ENCODE measurements at places on chromosomes 6 and 20.

DNA sequence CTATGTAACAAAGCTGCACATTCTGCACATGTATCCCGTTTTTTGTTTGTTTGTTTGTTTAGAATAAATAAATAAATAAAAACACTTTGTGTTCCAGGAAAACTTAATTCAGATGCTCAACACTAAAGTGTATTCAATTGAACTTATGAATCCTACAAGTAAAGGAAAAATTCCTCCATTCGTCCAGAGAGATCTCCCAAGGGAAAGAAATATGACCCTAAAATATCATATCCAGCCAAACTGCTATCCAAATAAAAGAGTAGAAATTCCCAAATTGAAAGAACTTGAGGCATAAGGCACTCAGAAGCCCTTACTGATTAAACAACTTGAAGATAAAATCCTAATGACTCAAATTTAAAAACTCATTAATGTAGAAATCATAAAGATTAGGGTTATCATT is 90.4 kb downstream of the MOXD1 start:
- DNase-seq: no peak

- no peak for DNase-seq
These were observed 18.4 kb downstream of the TP53RK start for GRCh38 chr20:46670585-46671584.

GRCh38 chr6:126199466-126199865 is 140.4 kb upstream of the CENPW start:
- DNase-seq: no peak

- DNase-seq: no peak
These were observed 29.0 kb downstream of the NCOA7 start for GRCh38 chr6:125819535-125820326.

GRCh38 chr6:81636930-81637568 is 115.4 kb downstream of the TENT5A start:
- no peak for DNase-seq

DNA sequence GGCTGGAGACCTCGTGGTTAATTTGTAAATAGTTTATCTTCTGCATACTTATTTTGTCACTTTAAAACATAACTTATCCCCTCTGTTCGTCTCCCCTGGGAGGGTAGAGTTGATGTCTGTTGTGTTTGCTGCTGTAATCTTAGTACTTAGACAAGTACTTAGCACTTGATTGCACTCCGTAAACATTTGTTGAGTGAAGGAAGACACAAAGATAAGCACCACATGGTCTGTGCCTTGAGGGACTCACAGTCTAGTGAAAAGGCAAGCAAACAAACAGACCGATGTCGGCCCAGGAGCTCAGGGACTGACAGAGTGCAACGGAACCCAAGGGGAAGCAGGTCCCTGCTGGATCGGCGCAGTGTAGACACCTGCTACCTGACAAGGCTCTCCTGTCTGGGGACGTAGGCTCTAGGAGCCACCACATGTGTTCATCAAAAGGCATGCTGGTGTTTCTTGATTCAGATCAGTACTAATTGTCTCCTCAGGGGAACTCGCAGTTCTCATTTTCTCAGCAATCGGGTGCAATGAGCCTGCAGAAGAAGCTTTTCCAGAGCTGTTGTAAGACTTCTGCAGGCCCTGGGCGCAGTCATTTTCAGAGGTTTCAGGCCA is 31.4 kb downstream of the EDN3 start:
- no peak for DNase-seq

DNA sequence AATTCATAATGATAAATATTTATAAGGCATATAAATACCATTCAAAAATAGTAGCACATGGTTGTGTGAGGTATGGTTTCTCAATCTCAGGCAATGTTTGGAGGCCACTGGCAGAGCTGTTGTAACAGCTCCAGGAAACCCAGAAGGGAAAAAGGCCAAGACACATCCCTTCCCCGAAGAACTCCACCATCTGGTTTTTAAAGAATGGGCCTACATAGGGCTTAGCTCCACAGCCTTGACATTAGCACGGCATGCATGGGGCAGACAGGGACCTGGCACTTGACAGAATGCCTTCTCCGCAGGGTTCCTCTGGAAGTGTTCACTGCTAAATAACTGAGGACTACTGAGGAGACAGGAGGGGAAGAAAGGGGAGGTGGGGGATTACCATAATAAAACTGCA is 16.1 kb upstream of the FOXO3 start:
- no peak for DNase-seq

DNA sequence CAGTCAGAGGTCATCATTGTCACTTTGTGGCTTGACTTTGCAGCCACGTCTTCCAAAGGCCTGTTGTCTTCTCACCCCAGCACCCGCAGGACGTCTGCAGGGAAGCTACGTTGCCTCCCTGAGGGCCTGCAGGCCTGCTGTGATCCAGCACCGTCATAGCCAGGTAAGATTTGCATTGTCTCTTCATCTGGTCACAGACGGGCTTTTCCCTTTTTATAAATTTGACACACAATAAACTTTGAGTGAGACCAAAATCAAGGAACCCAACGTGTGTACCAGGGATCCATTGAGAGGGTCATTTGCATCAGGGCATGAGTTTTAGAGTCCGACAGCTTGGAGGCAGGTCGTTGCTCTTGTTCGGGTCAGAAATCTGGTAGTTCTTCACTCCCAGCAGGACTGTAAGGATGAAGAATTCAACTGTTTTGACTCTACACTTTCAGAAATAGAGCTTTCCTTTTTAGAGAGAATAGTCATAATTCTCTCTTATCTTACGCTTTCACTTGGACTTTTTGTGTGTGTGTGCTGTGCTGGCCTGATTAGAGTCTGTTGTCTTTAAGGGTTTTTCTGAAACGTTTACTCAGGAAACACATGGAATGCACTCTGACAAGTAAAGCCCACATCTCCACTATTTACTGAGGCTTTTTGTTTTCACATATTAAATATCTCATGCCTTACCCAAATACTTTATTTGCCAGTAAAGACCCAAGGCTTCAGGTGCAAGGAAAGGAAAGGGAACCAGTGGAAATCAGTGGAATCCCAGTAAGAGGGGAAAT is 177.2 kb upstream of the TAB2 start:
- DNase-seq: no peak

- no peak for DNase-seq
These were observed 4.3 kb downstream of the KHDC1 start for GRCh38 chr6:73258721-73259120.

DNA sequence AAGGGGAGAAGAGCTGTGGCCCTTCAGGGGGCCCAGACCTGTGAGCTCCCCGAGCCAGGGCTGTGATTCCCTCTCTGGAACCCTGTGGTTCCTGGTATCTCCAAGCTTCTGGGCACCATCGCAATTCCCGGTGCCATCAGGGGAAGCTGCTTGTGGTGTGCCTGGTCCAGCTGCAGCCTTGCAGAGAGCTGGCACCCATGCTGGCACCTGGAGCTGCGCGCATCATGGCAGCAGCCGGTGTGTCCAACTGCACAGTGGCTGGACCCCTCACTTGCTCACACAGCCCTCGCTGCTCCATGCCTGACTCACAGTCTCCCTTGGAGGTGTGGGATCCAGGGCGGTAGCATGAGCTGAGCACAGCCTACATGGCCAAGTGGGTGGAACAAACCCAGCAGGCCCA is 56.7 kb downstream of the IYD start:
- no peak for DNase-seq

DNA sequence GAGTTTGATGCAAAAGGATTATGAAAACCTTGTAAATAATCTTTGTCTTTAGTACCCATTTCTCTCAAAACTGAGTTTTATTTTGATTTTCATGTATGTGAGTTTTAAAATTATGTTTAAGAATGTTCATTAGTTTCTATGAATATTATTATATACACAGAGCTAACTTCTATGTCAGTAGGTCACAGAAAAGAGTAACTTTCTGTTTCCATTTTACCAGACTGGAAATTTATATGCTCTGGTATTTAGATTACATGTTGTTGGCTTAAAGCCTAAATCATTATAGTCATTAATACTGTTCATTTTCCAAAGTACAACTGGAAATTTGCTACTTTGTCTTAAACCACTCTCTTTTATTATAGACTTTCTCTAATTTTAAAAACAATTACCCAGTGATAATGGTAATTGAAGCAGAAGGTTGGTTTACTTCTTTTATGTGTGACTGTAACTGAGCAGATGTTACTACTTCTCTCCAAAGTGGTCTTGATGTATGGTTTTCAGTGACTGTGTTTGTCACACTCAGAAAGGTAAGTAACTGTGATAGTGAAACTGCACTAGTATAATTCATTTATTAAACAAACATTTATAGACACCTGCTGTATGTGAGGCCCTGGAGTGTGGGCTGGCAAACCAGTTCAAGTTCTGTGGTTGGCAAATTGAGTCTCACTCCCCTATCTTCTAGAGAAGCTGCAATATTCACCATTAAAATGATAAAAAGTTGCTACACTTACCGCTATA is 13.2 kb downstream of the CRYBG1 start:
- DNase-seq: no peak

DNA sequence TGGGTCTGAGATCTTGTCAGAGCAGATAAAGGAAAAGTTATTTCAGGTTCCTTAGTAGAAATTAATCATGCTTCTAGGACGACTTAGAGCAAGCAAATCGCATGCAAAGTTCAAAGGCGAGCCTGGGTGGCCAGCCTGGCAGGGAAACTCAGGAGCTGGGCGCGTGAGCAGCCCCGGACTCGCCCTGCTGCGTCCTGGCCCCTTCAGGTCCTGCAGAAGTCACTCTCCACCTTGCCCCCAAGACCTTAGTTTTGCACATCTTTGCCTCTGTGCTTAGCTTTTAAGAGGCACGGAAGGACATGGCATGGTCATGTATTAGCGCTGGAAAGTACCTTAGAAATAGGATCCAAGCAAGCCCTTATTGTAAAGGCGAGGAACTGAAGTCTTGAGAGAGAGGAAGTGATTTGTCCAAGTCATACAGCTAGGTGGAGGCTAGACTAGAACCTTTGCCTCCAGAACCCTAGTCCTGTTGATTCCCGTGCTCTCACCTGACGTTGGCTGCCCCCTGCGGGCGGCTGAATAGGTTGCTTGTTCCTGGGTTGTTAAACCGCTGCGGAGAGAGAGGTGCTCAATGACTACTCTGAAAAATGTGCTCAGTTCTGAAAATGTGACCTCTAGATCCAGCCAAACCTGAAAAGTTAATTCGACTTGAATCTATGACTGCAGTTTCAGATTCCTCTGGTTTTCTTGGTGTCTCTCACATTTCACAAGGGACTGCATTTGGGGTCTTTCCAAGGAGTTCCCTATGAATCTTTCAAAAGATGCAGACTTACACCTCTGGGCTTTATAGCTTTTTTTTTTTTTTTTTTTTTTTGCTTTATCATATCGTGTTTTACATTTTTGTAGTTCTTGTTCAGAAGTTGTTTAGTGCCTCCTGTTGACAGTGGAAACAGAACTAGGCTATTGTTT is 2.7 kb downstream of the MYB start:
- DNase-seq: no peak

GRCh38 chr6:70314296-70314695 is 11.4 kb upstream of the COL9A1 start:
- DNase-seq: no peak

- DNase-seq: no peak
These were observed 5.9 kb upstream of the KIAA1755 start for GRCh38 chr20:38266426-38266825.

DNA sequence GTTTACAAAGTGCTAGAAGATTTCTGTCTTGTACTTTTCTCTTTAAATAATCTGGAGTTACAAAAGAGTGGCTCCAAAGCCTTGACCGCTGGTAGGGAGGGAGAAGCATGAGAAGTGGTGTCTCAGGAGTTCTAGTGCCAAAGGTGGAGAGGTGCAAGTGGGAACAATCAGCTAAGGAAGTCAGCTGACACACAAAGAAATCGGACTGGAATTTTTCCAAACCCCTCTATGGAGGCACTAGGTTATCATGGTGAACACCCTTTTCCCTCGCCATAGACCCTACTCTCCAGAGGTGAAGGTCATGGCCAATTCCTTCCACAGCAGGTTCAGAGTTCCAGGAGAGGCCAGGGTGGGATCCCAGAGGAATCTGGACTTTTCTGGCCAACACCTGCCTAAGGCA is 14.8 kb downstream of the PLAGL2 start:
- no peak for DNase-seq

- DNase-seq: no peak
These were observed 153.4 kb upstream of the HEY2 start for GRCh38 chr6:125596020-125596419.

DNA sequence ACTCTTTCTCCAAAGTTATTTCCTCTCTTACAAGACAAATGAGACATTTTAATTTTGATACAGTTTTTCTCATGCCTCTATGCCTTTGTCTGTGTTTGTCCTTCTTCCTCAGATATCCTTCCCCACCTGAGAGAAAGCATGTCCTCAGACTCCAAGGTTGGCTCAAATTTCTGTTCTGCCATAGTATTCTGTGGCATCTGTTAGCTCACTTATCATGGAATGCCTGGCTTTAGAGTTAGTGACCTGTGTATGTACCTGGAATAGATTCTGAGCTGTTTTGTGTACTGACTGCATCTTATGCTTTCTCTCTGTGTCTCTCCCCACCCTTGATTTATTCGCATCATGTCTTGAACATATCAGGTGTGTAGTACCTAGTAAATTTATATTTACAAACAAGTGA is 90.0 kb downstream of the CENPW start:
- no peak for DNase-seq

- no peak for DNase-seq
These were observed 117.3 kb downstream of the JARID2 start for GRCh38 chr6:15363164-15363522.

GRCh38 chr20:17896771-17897369 is 71.7 kb downstream of the SNX5 start:
- DNase-seq: no peak

- no peak for DNase-seq
These were observed 453.0 kb upstream of the SULF2 start for GRCh38 chr20:48238326-48238725.

- no peak for DNase-seq
These were observed 353.1 kb downstream of the CDC5L start for GRCh38 chr6:44740566-44741120.

DNA sequence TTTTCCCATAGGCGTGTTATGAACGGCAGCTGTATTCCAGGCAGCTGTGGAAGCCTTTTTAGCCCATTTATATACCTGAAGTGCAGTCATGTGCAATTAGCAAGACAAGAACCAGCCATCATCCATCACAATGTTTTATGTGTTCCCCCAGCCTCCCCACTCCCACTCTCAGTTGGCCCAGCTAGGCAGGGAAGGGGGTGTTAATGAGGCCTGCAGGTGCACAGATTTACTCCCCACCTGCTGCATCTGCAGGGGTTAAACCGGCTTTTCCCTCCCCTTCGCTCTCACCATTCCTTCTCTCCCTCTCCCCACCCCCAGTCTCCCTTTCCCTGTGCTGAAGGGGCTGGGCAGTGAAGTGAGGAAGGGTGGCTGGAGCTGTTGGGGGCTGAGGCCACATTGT is 149.8 kb upstream of the AKAP12 start:
- no peak for DNase-seq

Measured in anterior cingulate cortex (tissue), 58 donors.